ENCODE measurements at places on chromosomes 1 and 21. TPM values are rescaled to one million over a fixed set of nuclear protein-coding genes. Genes with fewer than 3 reads are reported as not detected.

- DNase-seq = no peak
Measured at GRCh38 chr1:219220945-219221344, 47.3 kb downstream of the LYPLAL1 start.

DNA sequence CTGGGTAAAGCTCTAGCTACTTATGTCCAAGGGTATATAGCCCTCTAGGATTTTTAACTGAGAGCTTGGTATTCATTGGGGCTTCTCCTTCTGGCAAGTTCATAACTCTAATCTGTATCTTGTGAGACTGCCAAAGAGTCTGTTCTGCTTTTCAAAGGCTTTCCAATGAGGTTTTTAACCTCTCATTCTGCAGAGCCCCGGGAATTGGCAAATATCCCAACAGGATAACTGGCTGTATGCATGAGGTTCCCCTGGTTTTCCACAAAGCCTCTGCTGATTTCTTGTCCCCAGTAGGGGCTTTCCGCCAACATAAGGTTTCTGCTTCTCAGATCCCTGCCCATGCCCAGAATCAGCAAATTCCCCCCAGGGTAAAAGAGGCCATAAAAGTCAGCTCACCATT is 40.9 kb downstream of the RPL5 start:
- DNase-seq = no peak

- no peak for DNase-seq
Measured at GRCh38 chr1:81912383-81912782, 111.6 kb downstream of the ADGRL2 start.

DNA sequence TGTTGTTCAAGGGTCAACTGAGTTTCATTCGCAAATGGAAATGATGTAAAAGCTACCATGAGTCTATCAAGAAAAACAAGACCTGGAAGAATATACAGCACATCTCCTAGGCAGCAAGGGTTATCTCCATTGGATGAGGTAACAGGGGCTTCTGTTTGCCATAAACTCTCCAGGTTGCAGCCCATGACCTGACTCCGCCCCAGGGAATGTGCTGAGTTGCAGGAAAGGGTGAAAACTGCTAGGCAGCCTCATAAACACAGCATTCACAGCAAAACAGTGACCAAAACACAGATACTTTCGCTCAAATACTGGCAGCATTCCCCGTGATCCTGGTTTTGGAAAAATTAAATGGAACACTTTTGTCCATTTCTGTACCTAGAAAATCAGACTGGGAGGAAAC is 20.2 kb upstream of the ACTA1 start:
- no peak for DNase-seq

GRCh38 chr1:84550826-84551225 is 23.4 kb downstream of the CTBS start:
- DNase-seq = no peak

GRCh38 chr1:36515315-36516138 is 32.8 kb upstream of the CSF3R start:
- DNase-seq = no peak

- DNase-seq = peak; percentile 56
Measured at GRCh38 chr1:1206376-1206965, at the start of gene TNFRSF18. TSS of gene TNFRSF18 (minus strand) at chr1:1206592. CDS start at chr1:1206571, 21 bp downstream.

DNA sequence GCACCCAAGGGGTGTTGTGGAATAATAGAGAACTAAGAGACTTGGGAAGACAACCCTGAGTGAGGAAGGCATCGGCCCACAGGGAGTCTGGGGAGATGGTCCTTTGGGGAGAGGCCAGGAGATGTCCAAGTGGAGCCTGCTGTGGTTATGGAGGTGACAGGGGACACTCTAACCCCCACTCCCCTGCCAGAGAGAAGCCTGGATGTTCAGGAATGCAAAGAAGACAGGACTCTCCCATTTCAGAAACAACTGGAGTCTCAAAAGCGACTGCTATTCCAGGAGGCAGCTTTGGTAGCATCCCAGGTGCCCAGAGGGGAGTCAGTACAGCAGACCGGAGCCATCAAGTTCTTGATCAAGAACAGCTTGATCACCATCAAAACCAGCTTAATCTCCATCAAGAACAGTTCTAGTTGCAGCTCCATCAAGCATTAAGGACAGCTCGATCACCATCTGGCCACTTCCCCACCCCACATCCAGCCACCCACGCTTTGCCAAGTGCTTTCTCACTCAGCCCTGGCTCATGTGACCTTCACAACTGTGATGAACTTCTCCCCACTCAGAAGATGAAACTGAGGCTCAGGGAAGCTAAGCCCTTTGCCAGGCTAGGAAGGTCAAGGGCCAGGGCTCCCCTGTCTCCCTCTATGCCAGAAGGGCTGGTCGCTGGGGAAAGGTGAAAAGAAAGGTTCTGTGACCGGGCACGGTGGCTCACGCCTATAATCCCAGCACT is 743 bp downstream of the CD52 start:
- DNase-seq = peak; percentile 64

DNA sequence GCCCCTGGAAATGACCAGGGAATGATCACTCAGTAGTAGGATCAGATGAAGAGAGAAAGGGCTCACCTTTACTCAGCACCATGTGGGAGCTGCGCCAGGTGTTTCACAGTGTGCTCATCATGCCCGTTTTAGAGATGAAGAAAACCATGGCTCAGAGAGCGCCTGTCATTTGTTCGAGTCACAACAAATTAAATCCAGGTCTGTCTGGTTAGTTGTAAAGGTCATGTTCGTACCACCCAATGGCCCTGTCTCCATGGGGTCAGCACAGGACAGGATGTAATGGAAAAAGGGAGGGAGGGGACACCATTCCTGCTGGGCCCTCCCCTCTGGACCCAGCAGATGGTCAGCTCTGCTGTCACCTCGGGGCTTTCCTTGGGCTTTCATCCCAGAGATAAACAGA is 15.2 kb downstream of the KIRREL1 start:
- DNase-seq = no peak

GRCh38 chr1:245679821-245680780 is 525.3 kb downstream of the KIF26B start:
- DNase-seq = no peak

GRCh38 chr1:38076038-38076437 is 29.4 kb upstream of the POU3F1 start:
- DNase-seq = no peak

- DNase-seq = no peak
Measured at GRCh38 chr1:159872891-159873290, 10.4 kb upstream of the VSIG8 start.

- no peak for DNase-seq
Measured at GRCh38 chr1:226884116-226884625, 13.8 kb downstream of the PSEN2 start.

Gene RNU1-2
- total RNA-seq = 874 TPM

Gene F13B
- not detected for total RNA-seq

Gene TEDDM1
- total RNA-seq = not detected

Gene GAS5
- total RNA-seq = 1,009 TPM

Gene PCBP3
- total RNA-seq = 0.66 TPM

Measured in activated naive CD8-positive, alpha-beta T cell treated with anti-CD3 and anti-CD28 coated beads for 36 hours (primary cell).